Kidney (tissue), 22 donors: ENCODE measurements at places on chromosomes 2 and 18. TPM values are rescaled to one million over a fixed set of nuclear protein-coding genes. Genes with fewer than 3 reads are reported as not detected.

DNA sequence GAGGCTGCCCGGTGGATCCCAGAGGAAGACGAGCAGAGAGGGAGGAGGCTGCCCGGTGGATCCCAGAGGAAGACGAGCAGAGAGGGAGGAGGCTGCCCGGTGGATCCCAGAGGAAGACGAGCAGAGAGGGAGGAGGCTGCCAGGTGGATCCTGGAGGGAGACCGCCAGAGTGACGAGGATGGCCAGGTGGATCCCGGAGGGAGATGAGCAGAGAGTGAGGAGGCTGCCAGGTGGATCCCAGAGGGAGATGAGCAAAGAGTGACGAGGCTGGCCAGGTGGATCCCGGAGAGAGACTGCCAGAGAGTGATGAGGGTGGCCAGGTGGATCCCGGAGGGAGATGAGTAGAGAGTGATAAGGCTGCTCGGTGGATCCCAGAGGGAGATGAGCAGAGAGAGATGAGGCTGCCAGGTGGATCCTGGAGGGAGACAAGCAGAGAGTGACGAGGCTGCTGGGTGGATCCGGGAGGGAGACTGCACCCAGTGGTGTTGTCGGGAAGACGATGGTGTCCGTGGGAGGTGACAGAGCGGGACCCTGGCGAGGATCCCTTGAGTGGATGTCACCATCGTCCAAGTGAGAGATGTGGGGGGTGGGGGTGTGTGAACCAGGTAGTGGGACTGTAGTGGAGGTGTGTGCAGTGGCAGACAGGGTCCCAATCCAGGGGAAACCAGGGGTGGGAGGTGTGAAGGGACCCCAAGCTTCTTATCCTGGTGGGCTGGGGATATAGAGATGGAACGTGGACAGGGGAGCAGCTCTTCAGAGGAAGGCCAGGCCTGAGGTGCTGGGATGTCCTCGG lies 22.3 kb downstream of the DCDC2C start:
- H3K27me3 ChIP-seq: no peaks in the 10 kb centered on the region
- no peaks in the 10 kb centered on the region for H3K36me3 ChIP-seq
- H3K4me1 ChIP-seq: no peaks in the 10 kb centered on the region
- H3K27ac ChIP-seq: no peak overlapping the region
- no peak for DNase-seq

DNA sequence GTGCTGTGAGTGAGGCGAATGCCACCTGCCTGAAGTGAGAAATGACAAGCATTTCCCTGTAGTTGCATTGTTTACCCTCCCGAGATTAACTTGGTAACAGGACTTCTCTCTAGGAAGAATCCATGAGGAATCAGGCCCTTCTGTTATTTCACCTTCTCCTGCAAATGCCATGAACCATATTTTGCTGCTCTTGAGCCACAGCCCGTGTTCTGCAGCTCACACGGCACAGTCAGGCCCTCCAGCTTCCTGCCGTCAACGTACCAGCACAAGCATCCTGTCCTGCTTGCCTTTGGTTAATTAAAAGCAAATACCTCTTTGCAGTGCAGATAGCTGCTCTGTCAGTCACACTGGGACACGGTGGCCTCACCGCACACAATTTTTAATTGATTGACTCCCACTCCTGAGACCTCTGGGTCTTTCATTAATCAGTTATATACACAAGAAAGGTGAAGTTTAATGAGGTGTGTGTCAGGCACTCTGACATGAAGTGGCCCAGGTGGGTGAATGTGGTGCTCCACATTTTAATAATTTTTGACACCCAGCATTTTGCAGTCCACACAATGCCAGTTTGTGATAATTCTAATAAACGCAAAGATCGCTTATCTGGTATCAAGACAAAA lies 95.3 kb upstream of the ASB18 start:
- no peaks in the 10 kb centered on the region for H3K4me1 ChIP-seq
- H3K36me3 ChIP-seq: no peaks in the 10 kb centered on the region
- no peak overlapping the region for H3K4me3 ChIP-seq
- DNase-seq: no peak

- no peak overlapping the region for H3K4me3 ChIP-seq
- H3K36me3 ChIP-seq: no peaks in the 10 kb centered on the region
- no peaks in the 10 kb centered on the region for H3K4me1 ChIP-seq
- DNase-seq: no peak
Observed at GRCh38 chr18:39057423-39058064, 1491.9 kb upstream of the CELF4 start.

DNA sequence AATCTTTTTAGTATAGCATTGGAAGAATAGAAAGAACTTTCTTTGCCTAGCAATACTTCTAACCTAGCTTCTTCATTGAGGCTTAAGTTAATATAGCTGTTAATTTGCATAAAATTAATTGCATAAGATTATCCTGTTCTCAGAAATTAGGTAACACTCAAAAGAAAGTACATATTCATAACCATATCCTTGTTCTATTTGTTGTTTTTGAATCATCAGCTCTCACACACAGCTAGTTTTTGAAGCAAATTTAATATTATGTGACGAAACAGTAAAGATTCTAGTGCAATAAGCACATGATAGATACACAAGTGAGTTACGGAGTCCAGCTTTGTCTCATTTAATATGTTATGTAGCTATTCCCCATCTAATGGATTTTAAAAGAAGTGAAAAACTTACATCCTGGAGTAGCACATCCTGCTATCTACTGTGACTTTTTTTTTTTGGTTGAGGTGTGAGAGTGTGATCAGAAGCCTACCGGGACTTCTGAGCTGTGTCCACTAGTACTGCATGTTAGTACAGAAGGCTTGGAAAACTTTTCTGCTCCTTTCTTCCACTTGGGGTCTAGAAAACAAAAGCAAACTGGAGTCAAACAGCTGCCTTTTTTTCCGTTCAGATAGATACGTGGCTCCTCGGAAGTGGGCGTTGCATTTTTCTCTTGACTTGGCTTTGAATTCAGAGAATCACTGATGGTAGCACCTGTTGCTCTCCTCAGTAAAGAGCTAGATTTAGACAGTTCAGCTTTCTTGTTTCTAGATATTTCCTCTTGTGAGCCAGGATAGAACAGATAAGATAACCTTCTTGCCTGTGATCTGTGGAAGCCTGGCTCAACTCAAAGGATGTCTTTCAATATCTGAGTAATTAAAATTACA lies 27.2 kb downstream of the KDM3A start:
- peaks cover 9% of the 10 kb centered on the region for H3K36me3 ChIP-seq
- H3K4me3 ChIP-seq: no peak overlapping the region
- no peaks in the 10 kb centered on the region for H3K4me1 ChIP-seq
- no peak for DNase-seq

GRCh38 chr2:12110074-12110473 lies 363.6 kb downstream of the LPIN1 start:
- no peak for DNase-seq
- H3K27me3 ChIP-seq: no peaks in the 10 kb centered on the region
- no peak overlapping the region for H3K27ac ChIP-seq
- no peaks in the 10 kb centered on the region for H3K4me1 ChIP-seq
- H3K4me3 ChIP-seq: no peak overlapping the region
- H3K36me3 ChIP-seq: no peaks in the 10 kb centered on the region

GRCh38 chr2:10370895-10371294 lies 68.2 kb downstream of the HPCAL1 start:
- H3K27me3 ChIP-seq: no peaks in the 10 kb centered on the region
- no peaks in the 10 kb centered on the region for H3K36me3 ChIP-seq
- no peaks in the 10 kb centered on the region for H3K4me1 ChIP-seq

CYTIP gene
- polyA plus RNA-seq: 3.5 TPM

DNA sequence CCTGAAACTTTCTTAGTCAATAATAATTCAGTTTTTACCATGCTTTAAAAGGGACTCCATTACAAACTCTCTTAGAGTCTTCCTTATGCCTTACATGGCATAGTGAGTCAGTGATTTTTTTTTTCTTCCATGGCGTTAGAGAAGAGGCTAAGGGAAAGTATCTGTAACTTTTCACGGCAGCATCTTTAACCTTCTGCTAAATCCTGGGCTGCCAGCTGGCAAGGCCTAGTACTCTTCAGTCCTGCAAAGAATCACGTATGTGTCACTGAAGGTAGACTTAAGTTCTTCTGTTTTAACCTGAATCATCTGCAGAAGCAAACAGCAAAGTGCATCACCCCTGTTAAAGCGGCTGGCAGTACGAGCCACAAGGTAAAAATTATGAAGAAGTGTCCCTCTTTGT lies 286.3 kb upstream of the FN1 start:
- H3K27me3 ChIP-seq: no peaks in the 10 kb centered on the region
- no peak overlapping the region for H3K27ac ChIP-seq
- no peak overlapping the region for H3K4me3 ChIP-seq

DNA sequence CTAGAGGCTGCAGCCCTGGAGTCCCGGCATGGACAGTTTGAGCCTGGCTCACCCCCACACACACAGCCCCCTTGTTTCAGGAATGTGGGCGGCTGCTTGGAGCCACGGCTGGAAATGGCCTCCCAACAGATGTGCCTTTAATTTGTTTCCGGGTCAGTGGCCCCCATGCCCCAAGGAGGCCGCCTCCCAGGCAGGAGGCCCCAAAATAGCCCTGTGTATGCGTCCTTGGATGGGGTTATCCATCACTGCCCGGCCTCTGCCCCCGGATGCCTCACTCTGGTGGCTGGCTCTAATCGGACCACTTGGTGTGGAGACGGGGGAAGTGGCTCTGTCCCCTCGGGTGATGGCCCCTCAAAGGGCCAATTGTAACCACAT lies 151.9 kb upstream of the MYCN start:
- DNase-seq: peak; percentile 77
- H3K36me3 ChIP-seq: no peaks in the 10 kb centered on the region
- H3K4me3 ChIP-seq: no peak overlapping the region
- H3K27me3 ChIP-seq: no peaks in the 10 kb centered on the region
- H3K4me1 ChIP-seq: no peaks in the 10 kb centered on the region
- H3K27ac ChIP-seq: no peak overlapping the region

GRCh38 chr18:55515941-55516710 lies 71.9 kb downstream of the TCF4 start:
- H3K27ac ChIP-seq: no peak overlapping the region
- H3K4me3 ChIP-seq: no peak overlapping the region
- no peaks in the 10 kb centered on the region for H3K36me3 ChIP-seq
- H3K4me1 ChIP-seq: no peaks in the 10 kb centered on the region

DNA sequence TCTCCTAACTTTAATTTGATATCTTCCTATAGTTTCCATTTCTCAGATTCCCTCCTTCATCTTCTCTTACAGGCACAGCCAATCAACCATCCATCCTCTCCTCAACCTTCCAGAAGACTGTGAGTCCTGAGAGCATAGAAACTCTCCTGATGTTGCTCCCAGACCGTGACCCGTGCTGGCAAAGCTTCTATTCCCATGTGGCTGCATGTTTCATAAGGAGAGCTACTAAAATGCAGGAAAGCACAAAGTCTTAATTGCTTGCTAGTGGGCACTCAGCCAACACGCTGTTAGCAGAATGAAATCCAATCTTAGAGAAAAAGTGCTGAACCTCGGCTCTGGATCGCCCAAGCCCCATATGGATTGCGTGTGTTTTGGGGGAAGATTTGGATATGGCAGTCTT lies 1244.7 kb upstream of the ZEB2 start:
- no peaks in the 10 kb centered on the region for H3K4me1 ChIP-seq
- no peaks in the 10 kb centered on the region for H3K27me3 ChIP-seq
- peak; percentile 80 for DNase-seq
- H3K4me3 ChIP-seq: no peak overlapping the region
- no peaks in the 10 kb centered on the region for H3K36me3 ChIP-seq

DNA sequence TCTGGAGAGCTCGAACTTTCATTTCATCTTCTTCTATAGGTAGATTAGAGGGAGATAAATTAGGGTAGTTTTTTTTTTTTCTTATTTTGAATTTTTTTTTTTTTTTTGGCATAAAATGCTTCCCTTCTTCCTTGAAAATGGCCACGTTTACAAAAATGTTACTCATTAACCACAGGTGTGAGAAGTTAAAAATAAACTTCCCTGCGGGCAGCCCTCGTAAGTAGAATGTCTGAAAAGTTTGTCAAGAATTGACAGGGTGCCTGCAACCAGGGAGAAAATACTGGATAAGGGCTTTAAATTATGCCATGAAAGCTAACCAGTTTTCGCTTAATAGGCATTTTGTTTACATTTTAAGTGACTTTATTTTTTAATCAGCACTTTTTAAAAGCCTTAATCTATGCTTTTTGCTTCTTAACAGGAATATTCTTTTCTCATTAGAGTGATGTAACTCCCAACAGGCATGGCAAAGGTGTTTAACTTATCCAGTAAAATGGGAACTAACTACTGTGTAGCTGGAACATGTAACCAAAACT lies 4.2 kb upstream of the FN1 start:
- H3K4me3 ChIP-seq: no peak overlapping the region
- H3K4me1 ChIP-seq: peaks cover 7% of the 10 kb centered on the region
- no peaks in the 10 kb centered on the region for H3K27me3 ChIP-seq
- H3K36me3 ChIP-seq: no peaks in the 10 kb centered on the region

ARHGAP28 gene
- polyA plus RNA-seq: 4.6 TPM

DNA sequence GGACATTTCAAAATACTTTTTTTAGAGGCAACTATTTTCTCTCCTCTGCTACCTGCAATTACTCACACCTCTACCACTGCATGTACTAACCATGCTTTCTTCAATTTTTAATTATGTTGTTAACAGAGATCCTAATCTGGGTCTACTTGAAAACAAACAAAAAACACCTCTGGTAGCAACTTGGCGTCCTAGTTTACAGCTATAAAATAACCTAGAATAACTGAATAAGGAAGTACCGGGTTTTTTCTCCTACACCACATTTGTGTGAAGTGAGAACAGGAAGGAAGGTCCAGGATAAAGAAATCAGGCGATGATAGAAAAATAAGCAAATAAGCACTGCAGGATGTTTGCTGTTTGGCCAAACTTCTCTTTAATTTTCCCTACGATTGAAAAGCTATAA lies 633.5 kb downstream of the LRP1B start:
- no peak overlapping the region for H3K27ac ChIP-seq
- DNase-seq: no peak
- H3K27me3 ChIP-seq: no peaks in the 10 kb centered on the region
- H3K4me3 ChIP-seq: no peak overlapping the region

SERPINB11 gene
- polyA plus RNA-seq: not detected

- H3K4me1 ChIP-seq: peaks cover 2% of the 10 kb centered on the region
- no peak for DNase-seq
- H3K4me3 ChIP-seq: no peak overlapping the region
- H3K36me3 ChIP-seq: peaks cover 5% of the 10 kb centered on the region
Observed at GRCh38 chr18:76814256-76814655, 8.1 kb upstream of the ZNF236 start.

DNA sequence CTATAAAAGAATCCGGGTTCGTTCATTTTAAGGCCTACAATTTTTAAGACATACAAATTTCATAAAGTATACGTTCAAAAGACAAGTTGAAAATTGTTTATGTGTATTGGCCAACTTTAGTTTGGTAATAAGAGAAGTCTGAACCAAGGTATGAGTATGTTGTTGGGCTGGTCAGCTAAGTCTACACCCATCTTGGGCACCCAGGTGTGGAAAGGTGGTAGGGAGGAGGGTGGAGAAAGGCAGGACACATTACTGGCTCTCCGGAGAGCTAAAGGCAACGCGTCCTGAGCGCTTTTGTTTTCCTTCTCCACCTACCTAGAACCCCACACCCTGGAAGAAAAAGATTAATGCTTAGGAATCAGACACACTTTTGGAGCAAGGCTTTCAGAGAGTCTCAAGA lies 899 bp upstream of the PELI1 start:
- peaks cover 2% of the 10 kb centered on the region for H3K4me1 ChIP-seq
- H3K27ac ChIP-seq: no peak overlapping the region
- DNase-seq: no peak
- H3K27me3 ChIP-seq: no peaks in the 10 kb centered on the region
- H3K4me3 ChIP-seq: no peak overlapping the region
